Right renal pelvis (tissue), 4 donors: ENCODE measurements at places on chromosomes 6 and 20. TPM values are rescaled to one million over a fixed set of nuclear protein-coding genes. Genes with fewer than 3 reads are reported as not detected.

Gene C20orf144
- 0.12 TPM for polyA plus RNA-seq

- DNase-seq: no peak
These were observed 20.7 kb downstream of the TENT5A start for GRCh38 chr6:81731814-81732213.

DNA sequence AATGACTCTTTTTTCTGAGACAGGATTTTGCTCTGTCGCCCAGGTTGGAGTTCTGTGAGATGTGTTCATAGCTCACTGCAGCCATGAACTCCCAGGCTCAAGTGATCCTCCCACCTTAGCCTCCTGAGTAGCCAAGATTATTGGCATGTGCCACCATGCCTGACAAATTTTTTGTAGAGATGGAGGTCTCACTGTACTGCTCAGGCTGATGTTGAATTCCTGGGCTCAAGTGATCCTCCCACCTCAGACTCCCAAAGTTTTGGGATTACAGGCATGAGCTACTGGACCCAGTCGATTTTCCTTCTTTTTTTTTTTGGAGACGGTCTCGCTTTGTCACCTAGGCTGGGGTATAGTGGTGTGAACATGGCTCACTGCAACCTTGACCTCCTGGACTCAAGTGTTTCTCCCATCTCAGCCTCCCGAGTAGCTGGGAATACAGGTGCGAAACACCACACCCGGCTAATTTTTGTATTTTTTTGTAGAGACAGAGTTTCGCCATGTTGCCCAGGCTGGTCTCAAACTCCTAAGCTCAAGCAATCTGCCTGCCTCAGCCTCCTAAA lies 24.3 kb downstream of the BCL2L1 start:
- DNase-seq: no peak

Gene BMP5
- 3.3 TPM for polyA plus RNA-seq

Gene TMC2
- 0.04 TPM for polyA plus RNA-seq
